Occipital lobe (tissue), 3 donors: ENCODE measurements at places on chromosomes 3 and 15.
A peak's percentile ranks its signal among the peaks of the same experiment; 100 is the strongest.

- no peak for DNase-seq
These were observed 27.2 kb upstream of the MUC20 start for GRCh38 chr3:195693428-195694216.

DNA sequence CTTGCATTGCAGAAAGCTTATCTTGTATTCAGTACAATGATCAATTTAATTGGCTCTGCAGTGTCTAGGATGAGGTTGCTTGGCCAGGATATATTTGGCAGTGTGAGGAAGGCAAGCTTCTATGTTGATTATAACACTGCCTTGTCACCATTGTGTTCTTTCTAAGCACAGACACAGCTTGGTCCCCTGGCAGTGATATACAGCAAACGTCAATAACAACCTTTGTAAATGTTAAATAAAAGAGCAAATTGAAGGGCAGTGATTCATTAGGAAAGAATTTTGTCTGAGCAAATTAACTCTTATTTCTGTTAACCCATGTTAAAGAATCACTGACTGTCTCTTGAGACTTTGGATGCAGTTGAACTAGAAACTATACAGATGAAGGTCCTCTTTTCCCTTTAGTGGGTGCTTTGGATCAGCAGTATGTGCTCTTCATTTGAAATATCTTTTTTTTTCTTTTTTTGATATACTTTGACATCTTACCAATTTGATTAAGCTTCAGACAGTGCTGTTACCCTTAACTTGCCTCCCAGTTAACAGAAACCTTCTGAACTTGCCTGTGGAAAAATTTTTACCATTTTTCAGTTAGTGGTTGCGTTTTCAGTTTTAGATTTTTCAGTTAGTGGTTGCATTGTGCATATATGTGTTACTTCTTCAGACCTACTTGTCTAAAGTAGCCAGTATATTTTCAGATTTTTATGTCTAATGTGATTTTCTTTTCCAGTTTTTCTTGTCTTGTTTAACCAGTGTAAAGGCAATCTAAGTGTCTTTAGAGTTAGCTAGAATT lies 199.8 kb downstream of the TCF12 start:
- no peak for DNase-seq

- DNase-seq = no peak
These were observed 190.6 kb downstream of the OSBPL10 start for GRCh38 chr3:31790193-31791089.

GRCh38 chr15:64521726-64522164 lies 61.4 kb downstream of the ZNF609 start:
- peak; percentile 25 for DNase-seq

GRCh38 chr15:32664796-32665195 lies 23.3 kb downstream of the SCG5 start:
- no peak for DNase-seq

DNA sequence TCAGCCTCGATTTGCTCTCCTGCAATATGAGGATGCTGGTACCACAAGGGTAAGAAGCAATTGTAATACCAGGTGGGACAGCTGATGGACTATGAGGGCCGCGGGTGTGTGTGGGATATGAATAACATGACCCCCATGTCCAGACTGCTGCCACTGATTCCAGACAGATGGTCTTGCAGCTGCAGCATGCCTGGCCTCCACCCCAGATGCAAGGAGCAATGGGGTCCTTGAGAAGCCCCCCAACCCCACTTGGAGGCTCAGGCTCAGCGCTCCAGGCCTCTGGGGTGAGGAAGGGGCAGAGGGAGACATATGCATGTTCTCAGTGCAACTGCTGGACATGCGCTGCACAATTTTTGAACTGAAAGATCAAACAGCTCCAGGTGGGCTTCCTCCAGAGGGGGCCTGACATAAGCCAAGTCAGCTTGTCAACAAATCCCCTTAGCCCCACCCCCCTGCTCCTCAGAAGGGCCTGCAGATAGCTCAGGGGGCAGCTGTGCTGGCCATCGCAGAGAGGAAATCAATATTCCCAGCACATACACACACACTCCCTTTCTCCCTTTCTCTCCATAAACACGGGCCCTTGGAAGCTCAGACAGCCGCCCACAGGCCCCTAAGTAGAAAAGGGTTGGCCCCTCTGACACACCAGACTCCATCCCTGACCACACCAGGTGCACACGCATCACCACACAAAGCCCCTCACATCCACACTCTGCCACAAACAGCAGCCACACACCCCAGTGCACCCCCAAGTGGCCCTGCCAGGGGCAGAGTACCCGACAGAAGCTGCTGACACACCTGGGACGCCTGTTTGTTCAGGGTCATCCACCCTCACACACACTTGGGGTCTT lies 107.0 kb downstream of the IQSEC1 start:
- DNase-seq = no peak

- no peak for DNase-seq
These were observed 203.1 kb upstream of the WNT5A start for GRCh38 chr3:55690177-55690576.

DNA sequence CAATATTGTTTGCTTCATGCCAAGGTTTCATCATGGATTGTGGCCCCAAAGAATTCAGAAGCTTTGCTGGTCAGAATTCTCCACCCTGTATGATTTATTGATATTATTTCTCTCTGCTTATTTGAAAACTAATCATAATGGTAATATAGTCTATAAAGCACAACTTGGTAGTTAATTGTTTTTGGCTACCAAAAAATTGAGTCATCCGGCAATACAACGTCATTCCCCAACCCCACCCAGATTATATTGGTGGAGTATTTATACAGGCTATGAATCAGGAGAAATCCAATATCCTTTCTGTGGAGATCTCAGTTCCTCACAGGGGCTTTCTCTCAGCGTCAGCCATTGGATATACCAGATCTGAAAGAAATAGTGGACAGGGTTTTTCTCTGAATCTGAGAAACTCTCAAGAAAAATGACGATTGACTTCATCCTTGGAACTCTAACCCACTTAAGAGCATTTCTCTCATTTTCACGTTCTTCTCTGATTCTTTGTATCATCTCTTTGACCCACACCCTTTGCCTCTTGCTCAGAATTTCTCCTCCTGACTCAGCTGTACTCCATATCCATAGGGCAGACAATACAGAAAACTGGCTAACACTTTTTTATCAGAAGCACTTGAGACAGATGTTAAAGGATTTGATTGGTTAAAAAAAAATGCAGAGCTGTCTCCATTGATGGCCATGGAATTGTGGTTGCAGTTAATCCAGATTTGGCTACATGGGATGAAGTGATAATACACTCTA lies 1055.8 kb upstream of the CADM2 start:
- no peak for DNase-seq

- no peak for DNase-seq
These were observed 630.5 kb downstream of the TBL1XR1 start for GRCh38 chr3:176566757-176567156.

DNA sequence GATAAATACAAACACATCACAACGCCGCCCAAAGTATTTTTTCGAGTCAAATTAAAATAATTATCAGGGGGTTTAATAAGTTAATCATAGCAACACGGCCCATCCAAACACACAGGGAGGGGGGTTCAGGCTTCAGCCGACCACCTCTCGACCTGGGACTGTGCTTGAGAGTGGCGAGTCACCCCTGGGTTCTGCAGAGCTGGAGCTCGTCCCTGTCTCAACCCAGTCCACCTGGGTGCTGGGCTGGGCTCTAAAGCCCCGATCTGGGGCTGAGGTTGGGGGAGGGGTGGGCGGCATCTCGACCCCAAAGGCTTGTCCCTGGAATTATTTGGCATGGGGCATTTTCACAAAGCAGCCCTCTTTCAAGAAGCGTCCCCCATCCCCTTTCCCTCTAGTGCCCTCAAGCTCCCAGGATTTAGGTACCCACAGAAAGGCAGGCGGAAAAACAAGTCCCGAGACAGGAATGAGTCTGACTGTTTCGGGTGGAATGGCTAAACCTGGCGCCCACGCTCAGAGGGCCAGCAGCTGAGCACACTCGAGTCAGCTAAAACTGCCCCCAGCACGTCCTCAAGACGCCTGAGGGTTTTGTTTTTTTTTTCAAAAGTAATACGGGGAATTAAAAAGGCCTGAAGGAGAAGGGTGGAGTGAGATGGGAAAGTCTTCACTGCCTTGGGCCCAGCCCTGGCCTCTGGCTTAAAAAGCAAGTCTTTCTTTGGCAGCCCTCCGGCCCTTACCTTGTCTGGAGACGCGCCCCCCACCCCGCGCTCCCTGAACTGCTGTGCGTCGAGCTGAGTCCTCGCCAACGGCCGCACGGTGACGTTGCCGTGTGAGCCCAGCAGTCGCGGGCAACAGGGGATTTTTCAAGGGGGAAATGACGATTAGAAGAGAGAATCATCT lies 32.5 kb downstream of the NR2F2 start:
- DNase-seq = no peak

GRCh38 chr15:41862515-41863116 lies 24.0 kb downstream of the PLA2G4B start:
- no peak for DNase-seq

DNA sequence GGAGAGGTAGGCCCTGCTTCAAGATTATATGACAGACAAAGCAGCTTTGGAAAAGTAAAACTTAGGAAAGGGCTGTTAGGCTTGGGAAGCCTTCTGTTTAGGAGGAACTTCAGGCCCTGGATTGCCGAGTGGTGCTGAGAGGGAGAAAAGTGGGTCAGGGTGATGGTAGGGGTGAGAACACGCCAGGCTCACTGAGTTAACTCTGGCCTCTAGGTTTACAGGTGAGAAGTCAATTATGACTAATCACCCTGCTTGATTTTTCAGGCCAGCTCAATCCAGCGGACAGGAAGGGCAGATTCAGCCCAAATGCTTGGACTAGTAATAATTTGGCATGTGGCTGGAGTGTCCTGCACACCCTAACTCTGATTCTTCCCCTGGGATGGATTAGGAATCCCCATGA lies 365.1 kb upstream of the LMCD1 start:
- no peak for DNase-seq

GRCh38 chr3:189869165-189869564 lies 238.0 kb downstream of the TP63 start:
- DNase-seq = no peak

GRCh38 chr3:142779591-142779990 lies 55.8 kb downstream of the TRPC1 start:
- no peak for DNase-seq

DNA sequence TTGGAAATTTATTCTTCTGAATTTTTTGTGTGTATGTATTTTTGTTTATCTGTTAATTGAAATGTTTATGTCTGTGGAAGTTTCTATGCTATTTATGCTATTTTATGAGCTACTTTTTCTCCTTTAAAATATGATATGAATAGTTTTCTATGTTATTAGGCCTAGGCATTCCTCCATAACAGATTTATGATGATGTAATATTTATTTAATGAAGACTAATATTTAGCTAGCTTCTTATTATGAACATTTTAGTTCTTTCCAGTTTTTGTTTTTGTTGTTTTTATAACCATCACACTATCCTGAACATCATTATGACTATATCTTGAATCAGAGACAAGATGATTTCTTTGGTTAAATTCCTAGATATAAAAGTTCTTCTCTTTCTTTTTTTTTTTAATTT lies 70.7 kb downstream of the P2RY1 start:
- no peak for DNase-seq

DNA sequence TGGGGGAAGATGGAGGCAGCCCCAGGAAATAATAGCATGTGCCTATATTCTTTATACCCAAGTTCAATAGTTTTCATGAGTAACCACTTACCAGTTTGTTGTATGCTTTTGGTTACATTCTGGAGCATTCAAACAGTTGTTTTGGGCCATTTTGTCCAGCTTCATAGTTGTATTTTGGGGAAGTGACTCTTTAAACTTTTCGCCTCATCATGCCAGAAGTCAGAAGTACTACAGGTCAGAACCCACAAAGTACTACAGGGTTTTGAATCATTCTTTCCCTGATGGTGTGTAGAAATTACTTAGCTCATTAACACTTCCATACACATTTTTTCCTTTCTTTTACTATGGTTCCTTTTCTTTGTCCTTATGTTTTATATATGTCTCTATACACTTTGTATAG lies 210.6 kb downstream of the ARPP21 start:
- DNase-seq = no peak

GRCh38 chr3:195107593-195107992 lies 163.4 kb downstream of the XXYLT1 start:
- DNase-seq = no peak

DNA sequence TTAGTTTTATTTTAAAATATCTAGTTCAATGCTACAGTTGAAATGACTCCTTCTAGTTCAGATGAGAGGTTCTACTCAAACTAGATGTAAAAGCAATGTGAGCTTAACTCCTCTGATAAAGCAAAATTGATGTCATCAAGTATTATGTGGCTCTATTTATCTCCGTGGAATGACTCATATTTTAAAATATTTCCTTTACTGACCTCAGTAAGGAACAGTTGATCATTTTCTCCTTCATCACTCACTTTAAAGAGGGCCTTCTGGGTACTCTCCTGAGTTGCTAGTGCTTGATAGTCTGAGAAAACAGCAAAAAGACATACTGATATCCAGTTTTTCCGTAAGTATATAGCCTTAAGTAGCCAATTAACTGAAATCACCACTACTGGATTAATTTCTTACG lies 1099.3 kb downstream of the ROBO2 start:
- DNase-seq = no peak

- no peak for DNase-seq
These were observed 17.6 kb downstream of the TKT start for GRCh38 chr3:53238051-53238850.

GRCh38 chr3:130345487-130346079 lies at the start of gene COL6A5:
COL6A5 (plus strand) TSS chr3:130345672; CDS start chr3:130373639, 27,967 bp downstream.
- DNase-seq = no peak

- no peak for DNase-seq
These were observed 238.0 kb downstream of the SHOX2 start for GRCh38 chr3:157868196-157868595.

- DNase-seq = no peak
These were observed 1.5 kb downstream of the MSL2 start for GRCh38 chr3:136194409-136195257.

DNA sequence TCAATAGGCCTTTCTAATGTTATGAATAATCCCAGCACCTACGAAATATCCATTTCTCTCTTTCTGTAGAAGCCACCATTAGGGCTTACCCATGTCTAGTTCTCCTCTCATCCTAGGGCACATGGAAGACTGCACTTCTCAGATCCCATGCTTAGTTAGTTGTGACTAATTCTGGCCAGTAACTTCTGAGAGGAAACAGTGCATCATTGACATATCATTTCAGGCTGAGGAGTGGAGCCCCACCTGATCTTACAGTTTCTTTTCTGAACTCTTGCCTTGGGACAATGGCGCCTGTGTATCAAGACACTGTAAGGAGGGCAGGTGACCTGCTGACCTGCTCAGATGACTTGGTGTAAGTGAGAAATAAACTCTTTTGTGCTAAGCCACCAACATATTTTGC lies 39.4 kb upstream of the TBL1XR1 start:
- no peak for DNase-seq

GRCh38 chr3:112585782-112586181 lies 23.9 kb downstream of the SLC35A5 start:
- DNase-seq = no peak
